GM13977 (cell line): ENCODE measurements at places on chromosomes 6 and 20.

- DNase-seq = no peak
Measured at GRCh38 chr6:169386411-169387057, 132.9 kb upstream of the THBS2 start.

- DNase-seq = no peak
Measured at GRCh38 chr6:77324866-77325265, 138.4 kb downstream of the HTR1B start.

DNA sequence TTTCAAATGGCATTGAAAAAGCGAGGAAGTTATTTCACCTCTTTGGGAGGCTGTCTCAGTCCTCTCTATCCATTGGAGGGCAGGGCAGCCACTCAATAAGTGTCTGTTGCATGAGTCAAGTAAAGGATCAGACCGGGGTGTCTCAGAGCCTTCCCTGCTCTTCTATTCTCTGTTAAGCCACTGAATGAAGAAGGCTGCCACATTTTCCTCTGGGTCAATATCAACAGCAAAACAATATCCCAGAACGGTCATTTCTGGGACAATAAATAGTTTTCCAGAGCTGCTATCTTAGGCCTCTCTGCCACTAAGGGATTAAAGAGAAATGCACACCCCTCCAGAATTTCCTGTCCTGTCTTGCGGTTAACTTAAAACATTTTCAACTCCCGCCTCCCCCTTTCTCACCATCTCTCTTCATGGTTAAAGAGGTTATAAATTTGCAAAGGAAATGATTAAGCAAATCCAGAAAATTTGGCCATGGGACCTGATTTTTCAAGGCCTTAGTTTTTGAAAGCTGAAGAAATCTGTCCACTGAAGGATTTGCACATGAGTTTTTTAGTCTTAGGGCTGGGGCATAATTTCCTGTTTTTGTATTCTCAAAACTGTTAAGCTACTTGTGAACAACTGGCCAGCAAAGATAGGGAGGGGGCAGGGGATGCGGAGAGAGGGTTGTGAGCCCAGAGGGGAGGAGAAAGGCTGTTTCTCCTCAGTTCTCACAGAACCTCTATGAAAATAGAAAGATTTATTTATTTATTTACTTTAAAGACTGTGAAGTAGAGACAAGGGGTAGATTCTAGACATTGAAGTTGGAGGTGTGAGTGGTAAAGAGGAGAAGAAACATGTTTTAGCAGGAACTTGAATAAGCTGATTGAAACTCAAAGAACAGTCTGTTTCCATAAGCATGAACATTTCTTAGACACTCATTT, 135.7 kb downstream of the BCAS1 start:
- peak; percentile 46 for DNase-seq

GRCh38 chr6:86128130-86128814, 485.6 kb upstream of the SYNCRIP start:
- DNase-seq = no peak
